ENCODE measurements at places on chromosomes 2 and 18. TPM values are rescaled to one million over a fixed set of nuclear protein-coding genes. Genes with fewer than 3 reads are reported as not detected.

DNA sequence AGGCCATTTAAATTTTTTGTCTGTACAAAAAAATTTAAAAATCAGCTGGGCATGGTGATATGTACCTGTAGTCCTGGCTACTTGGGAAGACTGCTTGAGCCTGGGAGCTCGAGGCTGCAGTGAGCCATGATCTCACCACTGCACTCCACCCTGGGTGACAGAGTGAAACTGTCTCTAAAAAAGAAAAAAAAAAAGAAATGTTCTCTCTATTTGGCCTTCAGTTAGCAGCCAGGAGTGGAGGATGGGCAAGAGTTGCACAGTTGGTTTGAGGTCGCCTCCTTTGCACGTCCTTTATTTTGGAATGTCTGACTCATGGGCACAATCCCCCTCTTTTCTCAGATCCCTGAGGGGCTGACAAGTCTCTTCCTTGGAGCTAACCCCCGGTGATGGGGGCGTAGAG, 26.3 kb downstream of the ITM2C start:
- DNase-seq, result no peak

DNA sequence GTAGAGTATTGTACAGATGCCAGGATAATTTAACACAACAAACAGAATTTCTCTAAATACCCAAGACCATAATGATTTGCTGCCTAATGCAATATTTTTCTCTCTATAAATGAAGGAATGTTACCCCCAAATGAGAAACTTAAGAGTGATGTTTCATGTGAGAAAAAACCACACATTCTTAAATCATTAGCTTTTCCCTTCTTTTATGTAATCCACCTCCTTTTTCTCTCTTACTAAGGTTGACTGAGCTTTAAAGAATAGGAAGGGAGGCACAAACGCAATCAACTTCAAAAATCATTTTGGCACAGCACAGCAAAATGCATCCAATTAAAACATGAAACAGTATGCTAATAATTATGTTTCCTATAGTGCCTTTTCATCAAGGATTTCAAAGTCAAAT, 698.1 kb upstream of the CDH2 start:
- DNase-seq, result no peak

Gene TBR1
- not detected for total RNA-seq

Gene PDCD1
- not detected for total RNA-seq

DNA sequence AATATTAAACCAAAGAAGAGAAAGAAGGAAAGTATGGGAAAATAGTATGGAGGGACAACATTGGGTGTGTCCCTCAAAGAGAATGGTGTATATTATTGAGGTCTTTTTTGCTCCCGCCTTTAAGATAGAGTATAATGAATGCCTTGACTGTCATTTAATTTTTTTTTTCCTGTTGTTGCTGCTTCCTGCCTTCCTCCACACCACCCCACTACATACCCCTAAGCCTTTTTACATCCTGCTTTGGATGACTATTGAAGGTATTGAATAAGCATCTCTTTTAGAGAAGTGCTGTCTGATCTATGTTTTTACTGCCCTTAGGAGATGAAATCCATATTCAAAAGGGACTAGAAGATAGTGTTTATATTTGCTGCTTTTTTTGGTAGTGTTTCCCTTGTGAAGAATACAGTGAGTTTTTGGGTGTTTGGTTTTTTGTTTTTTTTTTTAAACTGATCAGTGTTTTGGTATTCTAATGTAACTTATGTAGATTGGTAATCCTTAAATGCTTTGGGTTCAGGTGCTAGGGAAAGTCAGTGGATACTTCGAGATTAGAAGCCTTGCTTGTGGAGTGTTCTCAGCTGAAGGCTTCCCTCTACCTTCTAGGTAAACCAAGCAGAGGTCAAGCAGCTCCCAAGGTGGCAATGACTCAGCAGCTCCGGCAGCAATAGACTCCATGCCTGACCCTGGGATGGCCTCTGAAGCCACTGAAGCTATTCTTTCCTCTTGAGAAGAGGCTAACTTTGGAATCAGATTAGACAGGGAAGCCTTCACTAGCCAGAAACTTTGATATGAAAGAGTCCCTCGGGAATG, 5.0 kb downstream of the FZD7 start:
- peak; percentile 85 for DNase-seq

DNA sequence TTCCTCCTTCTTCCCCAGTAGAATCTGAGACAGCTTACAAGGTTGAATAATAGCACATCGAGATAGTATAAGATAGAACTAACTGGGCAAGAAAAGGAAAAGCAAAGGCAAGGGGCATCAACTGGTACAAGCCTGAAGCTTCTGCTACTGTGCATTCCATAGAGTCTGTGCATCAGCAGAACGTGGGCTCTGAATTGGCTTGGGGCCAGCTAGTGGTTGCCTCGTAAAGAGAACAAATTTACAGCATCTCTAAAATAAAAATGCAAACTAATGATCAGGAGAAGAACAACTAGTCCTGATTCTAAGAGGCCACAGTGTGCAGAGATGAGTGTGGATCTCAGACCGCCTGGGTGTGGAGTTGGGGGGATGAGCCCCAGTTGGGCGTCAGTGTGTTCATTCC, 36.6 kb downstream of the UPP2 start:
- no peak for DNase-seq

Gene TRAF3IP1
- total RNA-seq, result 2.1 TPM

- DNase-seq, result no peak
Observed at GRCh38 chr2:236305964-236306605, 41.9 kb upstream of the ASB18 start.

Gene LCT
- not detected for total RNA-seq

DNA sequence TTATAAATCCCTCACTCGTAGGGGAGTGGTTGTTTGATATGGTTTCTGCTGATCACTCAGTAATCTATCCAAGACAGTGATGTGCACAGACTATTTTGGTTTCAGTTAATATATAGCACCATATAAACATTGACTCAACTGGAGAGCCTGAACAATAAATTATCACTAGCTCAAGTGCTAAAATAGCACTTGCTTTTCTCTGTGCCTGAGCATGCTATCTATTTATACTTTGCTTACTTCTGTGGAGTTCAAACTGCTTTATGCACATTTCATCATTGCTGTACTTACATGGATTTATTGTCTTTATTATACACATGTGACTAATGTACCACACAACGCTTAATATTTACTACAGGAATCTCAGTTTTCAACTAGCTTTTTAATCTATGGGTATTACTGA, 133.6 kb downstream of the BCL2 start:
- peak; percentile 21 for DNase-seq

Gene ARHGAP15
- total RNA-seq, result not detected

Gene CDCA7
- total RNA-seq, result 14.8 TPM

Gene GPR155
- total RNA-seq, result 0.64 TPM

Gene C2orf92
- total RNA-seq, result 9.2 TPM

Gene PPP1R1C
- total RNA-seq, result not detected

Gene HTR2B
- total RNA-seq, result 0.51 TPM

- DNase-seq, result no peak
Observed at GRCh38 chr2:152456262-152456661, 121.3 kb downstream of the FMNL2 start.

- no peak for DNase-seq
Observed at GRCh38 chr2:218075975-218076811, 7.1 kb downstream of the RUFY4 start.

Gene PLB1
- not detected for total RNA-seq

DNA sequence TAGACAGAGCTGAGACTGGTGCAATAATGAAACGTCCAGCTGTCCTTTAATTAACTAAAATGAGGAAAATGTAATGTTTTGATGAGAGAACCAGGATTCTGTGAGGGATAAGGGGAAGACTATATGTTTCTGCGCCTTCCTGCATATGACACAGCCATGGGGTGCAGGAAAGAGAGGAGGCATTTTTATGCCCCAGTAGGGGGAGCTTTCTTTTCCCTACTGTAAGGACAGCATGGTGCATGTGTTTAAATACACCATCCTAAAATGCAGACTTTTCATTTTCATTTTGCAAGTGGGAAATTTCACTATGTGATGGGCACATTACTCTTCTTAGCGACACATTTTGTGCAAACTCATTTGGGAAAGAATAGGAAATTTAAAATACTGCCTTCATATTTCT, 446.1 kb downstream of the ARHGAP15 start:
- no peak for DNase-seq

Gene HJURP
- total RNA-seq, result 33.9 TPM

DNA sequence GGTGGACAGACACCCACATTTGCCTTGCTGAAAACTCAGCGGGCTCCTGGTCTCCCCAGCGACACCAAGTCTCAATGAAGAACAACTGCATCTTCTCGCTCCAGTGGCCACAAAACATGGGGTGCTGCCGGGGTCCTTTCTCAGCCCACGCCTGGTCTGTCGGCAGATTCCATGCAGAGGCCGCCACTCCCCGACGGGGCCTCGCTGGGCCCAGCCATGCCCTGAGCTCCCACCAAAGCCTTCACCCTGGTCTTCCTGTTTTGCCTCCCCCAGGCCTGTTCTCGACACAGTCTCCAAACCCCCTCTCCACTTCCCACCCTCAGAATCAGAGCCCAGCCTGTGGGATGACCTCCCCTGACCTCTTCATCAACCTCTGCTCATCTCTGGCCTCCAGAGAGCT, 31.2 kb downstream of the DIPK1C start:
- DNase-seq, result no peak

DNA sequence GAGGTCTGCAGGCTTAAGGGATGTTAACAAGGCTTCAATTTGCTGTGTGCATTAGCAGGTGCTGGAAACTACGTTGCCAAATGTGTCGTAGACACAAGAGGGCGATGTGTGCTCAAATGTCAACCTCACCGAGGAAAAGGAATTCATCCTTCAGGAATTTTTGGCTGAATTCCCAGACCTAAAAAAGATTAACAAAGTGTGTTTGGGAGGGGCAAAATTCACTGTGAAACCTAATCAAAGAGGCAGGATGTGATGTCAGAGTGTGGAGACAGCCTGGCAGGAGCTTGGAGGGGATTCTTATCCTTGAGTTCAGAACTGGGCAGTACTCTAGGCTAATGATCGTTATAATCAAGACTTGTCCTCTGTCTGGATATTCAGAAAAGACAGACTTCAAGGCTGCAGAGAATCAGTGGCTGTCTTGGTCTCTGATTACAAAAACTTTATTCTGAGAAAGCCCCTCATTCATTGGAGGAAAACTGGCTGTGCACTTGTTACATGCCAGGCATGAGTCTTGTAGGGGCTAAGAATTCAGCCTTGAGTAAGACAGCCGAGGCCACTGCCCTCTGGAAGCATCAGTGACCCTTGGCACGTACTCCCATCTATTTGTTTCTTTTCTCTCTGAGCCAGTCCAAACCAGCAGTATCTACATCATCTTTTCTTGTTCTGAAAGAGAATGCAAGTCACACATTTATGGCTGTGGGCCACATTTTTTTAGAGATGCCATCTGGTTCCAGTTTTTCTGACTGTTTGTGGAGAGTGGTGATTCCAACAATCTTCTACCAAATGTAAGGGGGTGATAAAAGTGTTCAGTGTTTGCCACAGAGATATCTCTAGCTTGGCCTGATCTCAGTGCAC, 18.7 kb upstream of the SCYGR1 start:
- peak; percentile 97 for DNase-seq

GRCh38 chr2:25567406-25567805, 106.0 kb downstream of the DTNB start:
- DNase-seq, result peak; percentile 33

Gene MBP
- total RNA-seq, result 14.7 TPM

Gene UGT1A3
- total RNA-seq, result 0.78 TPM

Gene ERBB4
- total RNA-seq, result 0.10 TPM

DNA sequence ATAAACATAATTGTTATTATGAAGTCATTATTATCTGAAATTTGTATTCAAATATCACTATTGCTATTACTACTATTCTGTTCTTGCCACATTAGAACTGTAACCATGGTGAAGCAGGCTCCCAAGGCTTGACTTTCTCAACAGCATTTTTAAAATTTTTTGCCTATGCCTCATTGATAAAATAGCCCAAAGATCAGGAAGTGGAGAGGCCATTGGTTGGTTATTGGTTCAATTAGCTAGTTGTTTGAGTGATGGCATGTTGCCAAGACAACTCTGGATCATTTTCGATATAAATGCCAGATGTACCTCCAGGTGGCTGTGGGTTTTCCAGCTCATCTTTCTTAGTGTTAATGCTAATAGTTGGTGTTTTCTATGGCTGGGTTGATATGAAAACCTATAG, 513.5 kb downstream of the TRIB2 start:
- no peak for DNase-seq

- no peak for DNase-seq
Observed at GRCh38 chr18:25998461-25998860, 92.0 kb downstream of the SS18 start.

Gene CXCR4
- not detected for total RNA-seq

GRCh38 chr18:39178166-39178565, 1612.6 kb upstream of the CELF4 start:
- DNase-seq, result no peak

- no peak for DNase-seq
Observed at GRCh38 chr2:78417355-78417754, 608.1 kb upstream of the REG3G start.

- peak; percentile 23 for DNase-seq
Observed at GRCh38 chr18:26383454-26384270, 157.4 kb downstream of the TAF4B start.

DNA sequence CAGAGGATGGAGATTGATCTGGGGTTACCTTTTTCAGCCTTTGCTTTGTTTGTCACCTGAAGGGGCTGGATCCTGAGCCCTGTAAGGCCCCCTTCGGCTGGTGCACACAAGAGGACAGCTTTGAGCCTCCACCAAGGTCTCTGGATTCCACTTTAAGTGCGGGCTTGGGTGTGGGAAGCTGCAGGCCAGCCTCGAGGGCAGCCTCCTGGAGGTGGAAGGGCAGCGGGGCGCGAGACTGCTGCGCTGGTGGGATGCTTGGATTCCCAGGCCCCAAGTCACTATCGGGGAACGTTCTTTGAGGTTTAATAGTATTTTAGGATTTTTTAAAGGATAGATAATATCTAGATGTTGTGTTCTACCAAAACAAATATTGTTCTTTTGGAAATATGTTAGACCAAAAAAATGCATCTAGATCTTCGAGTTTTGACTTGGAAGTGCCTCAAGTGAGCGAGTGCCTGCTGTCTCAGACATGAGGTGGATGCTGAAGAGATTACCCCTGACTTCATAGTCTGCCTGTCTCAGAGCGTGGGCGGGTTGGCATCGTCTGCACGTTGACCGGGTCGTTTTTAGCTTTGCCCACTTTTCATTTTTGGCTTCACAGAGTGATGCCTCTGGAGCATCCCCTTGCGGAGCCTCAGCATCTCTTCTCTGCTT, 113.8 kb downstream of the AGAP1 start:
- no peak for DNase-seq

- no peak for DNase-seq
Observed at GRCh38 chr2:204177251-204177976, 240.9 kb downstream of the ICOS start.

Gene SPAG16
- 38.4 TPM for total RNA-seq
